SW480 (cell line): ENCODE measurements at places on chromosomes 7 and 10.

- DNase-seq: no peak
These were observed 52.9 kb downstream of the CYP26A1 start for GRCh38 chr10:93126483-93127052.

- no peak for DNase-seq
These were observed 63.5 kb upstream of the VKORC1L1 start for GRCh38 chr7:65809259-65809981.

DNA sequence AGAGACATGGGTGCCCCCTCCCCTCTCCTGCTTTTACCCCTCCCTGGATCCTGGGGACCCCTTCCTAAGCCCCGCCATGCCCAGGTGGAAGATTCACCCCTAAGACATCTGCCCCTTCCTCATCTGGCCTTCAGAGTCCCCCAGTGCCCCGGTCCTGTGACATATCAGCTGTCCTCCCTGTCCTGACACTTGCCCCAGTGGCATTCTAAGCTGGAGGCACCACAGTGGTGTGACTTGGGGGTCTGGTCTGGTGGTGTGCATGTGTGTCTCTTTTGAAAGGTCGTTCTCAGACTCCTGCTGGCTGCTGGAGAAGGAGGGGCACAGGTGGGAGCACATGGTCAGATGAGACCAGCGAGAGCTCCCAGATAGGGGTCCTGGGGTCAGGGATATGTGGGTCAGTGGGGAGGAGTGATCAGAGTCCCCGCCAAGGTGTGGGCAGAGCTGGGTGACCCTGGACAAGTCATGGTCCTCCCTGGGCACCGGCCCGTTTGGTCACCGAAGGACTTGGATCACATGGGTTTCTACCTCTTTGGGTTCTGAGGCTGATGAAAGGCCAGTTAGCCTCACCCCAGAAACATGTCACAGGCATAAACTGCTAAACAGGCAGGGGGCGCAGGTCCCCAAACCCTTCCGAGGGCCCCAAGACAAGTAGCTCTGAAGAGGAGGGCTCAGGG lies 645 bp upstream of the TFR2 start:
- DNase-seq: no peak

DNA sequence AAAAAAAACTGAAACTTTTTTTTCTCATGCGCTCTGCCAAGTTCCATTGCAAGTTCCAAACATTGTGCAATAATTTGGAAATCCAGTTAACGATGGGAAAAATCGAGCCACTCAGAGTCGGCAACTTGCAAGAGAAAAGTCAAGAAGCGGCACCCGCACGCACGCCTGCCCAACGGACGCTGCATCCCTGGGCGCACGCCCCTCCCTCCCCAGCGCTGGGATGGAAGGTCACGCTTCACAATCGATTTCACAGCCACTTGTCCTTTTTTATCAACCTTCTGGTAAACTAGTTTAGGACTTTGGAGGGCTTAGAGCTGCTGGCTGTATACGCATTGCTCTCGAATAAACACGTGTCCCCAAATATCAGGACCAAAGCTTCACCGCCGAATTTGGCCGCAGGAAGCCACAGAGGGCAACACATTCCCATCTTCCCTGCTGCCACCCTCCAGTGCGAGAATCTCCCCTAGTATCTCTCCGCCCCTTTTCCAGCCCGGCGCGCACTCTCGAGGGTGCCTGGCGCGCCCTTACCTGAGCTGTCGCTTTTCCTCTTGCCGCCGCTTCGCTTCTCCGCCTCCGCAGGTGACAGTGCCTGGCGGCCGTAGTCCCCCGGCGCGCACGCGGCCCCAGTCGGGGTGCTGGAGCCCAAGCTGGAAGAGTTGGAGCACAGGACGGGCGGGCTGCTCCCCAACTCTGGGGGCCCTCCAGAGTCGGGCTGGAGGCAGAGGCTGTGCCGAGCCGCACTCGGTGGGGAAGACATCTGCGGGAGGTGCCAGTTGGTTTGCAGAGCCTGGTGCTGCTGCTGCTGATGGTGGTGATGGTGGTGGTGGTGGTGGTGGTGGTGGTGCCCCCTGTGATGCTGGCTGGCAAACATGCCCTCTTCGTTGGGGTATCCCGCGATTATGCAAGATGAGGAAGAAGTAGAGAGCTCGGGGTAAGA lies 857 bp downstream of the MEOX2 start:
- DNase-seq: no peak

GRCh38 chr10:94104316-94105000 lies 110.7 kb downstream of the PLCE1 start:
- peak; percentile 46 for DNase-seq

DNA sequence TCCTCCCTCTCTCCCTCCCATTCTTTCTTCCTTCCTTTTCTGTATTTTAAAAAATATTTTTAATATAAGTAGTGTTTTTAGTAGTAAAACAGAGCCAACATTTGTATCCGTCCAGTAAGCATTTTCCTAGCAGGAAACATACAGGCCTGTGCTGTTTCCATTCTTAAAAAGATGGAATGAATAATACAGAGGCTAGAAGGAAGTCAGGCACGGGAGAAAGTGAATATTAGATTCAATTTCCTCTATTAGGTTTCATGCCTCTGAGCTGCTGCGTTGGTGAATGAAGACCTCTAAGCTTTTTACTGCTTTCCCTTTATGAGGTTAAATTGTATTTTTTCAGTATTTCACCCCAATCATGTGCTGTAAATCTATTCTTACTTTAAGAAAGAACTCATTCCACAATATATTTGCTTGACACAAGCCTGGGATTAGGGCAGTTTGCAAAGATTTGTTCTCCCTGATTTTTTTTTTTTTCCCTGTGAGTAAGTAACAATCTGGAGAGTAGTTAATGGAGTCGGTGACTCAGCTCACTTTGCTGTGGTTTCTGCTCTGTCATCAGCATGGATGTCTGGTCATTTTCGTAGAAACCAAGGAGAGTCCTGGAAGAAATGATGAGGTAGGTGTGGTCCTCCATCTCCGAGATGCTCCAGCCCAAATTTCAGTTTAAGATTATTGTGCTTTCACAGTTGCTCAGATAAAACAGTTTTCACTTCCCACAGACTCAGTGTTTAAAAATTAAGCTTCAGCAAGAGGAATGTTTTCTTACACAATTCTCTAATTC lies 76.1 kb upstream of the PITRM1 start:
- peak; percentile 72 for DNase-seq

DNA sequence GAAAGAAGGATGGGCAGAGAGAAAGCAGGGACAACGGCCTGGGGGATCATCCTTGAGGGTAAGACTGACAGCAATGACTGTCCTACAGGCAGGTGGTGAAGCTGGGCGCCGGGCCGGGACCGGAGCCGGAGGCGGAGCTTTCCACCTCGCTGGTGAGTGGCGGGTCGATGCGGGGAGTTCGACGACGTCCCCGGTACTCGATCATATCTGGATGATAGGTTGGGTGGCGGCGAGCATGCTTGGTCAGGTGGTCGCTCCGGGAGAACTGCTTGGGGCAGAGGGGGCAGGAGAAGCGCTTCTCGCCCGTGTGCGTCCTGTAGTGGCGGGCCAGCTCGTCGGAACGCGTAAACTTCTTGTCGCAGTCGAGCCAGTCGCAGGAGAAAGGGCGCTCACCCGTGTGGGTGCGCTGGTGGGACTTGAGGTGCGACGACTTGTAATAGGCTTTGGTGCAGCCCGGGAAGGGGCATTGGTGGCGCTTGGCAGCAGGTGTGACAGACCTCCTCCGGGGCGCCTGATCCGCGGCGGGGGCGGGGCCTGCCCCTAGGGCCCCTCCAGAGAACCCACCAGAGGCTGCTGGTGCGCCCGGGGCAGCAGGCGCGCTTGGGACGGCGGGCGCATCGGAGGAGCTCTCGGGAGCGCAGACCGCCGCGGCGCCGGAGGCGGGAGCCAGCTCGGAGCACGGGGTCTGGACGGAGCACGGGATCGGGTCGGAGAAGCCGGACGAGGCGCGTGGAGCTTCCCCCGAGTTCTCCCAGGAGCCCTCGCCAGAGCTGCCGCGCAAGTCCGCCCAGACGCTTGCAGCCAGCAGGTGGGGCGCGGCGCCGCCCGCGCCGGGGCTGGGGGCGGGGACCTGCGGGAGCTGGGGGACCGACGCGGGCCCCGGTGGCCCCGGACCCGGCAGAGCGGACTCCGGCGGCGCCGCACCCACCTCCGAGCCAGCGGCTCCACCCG lies 752 bp downstream of the KLF14 start:
- peak; percentile 69 for DNase-seq

- no peak for DNase-seq
These were observed 62.1 kb downstream of the CRPPA start for GRCh38 chr7:16359216-16359615.

- no peak for DNase-seq
These were observed 11.7 kb upstream of the PRDX3 start for GRCh38 chr10:119190353-119190752.

DNA sequence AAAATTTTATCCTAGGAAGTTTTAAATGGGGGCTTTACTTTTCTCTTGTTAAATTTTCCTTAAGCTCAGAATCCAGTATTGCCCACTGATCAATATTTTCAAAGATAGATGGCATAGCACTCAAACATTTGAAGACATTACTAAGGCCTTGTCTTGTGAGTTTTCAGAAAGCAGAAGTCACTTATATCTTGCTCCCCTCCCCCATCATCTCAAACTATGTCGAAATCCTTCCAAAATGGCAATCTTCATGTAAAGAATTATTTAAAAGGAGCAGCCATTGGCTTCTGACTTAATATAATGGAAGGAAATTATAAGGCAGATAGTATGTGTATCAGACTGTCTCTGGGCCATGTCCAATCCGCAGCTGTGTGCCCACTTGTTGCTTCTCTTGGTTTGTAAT lies 553.5 kb upstream of the C7orf33 start:
- DNase-seq: no peak

DNA sequence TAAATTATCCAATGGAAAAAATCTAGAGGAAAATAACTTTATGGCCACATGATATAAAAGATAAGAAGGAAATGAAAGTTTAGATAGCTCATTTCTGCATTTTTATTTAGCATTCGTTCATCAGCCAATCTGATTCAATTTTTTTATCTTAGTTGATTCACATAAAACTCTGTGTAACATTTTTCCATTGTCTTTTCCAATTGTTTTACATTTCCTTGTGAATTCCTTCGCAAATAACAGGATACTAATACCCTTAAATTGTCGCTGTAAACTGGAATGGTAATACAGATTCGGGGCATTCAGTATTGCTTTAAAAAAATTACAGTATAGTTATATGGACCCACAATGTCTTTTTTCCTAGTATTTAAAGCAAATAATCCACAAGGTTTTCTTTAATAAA lies 136.4 kb downstream of the CUBN start:
- no peak for DNase-seq

DNA sequence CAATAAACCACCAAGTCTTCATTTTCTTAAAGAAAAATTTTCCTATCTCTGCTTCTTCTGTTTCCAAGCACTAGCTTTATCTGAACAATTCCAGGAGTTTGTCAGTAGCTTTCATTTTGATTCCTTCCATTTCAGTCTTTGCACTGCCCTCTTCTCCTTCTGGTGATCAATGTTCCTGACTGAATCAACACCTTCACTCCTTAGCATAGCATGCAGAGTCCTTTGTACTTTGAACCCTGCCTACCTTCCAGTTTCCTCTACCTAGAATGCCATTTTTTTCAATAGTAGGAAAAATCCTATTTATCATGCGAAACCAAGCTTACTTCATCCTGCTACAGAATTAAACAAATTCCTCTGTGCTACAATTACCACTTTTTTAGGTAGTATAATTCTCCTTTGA lies 1.9 kb upstream of the C10orf88 start:
- no peak for DNase-seq

DNA sequence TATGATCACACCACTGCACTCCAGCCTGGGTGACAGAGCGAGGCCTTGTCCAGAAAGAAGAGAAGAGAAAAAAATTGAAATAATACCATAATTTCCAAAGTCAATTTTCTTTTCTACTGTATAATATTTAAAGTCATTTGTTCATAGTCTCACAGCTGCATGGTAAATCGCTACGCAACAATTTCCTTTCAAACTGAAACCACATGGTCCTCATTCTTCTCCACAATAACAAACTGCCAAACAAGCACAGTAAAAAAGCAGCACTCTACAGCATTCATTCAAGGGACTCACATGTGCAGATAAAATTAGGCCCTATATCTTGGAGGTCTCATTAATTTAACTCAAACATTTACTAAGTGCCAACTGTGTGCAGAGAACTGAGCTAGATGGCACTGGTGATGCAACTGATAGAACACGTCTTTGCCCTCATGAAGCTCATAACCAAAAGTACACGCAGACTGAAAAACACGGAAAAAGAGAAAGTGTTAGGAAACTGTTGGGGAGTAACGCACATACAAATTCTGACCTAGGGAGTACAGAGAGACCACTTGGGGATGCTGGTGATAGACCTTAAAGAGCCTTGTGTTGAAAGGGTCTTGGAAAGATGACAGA lies 68.4 kb upstream of the SRRM3 start:
- DNase-seq: no peak

- DNase-seq: peak; percentile 83
These were observed 16.3 kb downstream of the OR2AE1 start for GRCh38 chr7:99860281-99861127.

- DNase-seq: no peak
These were observed 888.5 kb upstream of the SORCS1 start for GRCh38 chr10:108052981-108053380.

GRCh38 chr7:28020302-28020940 lies 160.2 kb downstream of the JAZF1 start:
- DNase-seq: peak; percentile 87
